Stimulated activated CD4-positive, alpha-beta T cell treated with anti-CD3 and anti-CD28 coated beads, Interleukin-2, amount 100 ng/mL, for 24 hours (primary cell): ENCODE measurements at places on chromosomes 11 and 22.

GRCh38 chr11:111384494-111384893 lies 5.4 kb upstream of the POU2AF1 start:
- no peak for DNase-seq

- DNase-seq = no peak
Measured at GRCh38 chr22:18976197-18976751, 40.2 kb upstream of the PRODH start.

- peak; percentile 49 for DNase-seq
Measured at GRCh38 chr11:64489831-64490441, 101.1 kb upstream of the SLC22A12 start.

DNA sequence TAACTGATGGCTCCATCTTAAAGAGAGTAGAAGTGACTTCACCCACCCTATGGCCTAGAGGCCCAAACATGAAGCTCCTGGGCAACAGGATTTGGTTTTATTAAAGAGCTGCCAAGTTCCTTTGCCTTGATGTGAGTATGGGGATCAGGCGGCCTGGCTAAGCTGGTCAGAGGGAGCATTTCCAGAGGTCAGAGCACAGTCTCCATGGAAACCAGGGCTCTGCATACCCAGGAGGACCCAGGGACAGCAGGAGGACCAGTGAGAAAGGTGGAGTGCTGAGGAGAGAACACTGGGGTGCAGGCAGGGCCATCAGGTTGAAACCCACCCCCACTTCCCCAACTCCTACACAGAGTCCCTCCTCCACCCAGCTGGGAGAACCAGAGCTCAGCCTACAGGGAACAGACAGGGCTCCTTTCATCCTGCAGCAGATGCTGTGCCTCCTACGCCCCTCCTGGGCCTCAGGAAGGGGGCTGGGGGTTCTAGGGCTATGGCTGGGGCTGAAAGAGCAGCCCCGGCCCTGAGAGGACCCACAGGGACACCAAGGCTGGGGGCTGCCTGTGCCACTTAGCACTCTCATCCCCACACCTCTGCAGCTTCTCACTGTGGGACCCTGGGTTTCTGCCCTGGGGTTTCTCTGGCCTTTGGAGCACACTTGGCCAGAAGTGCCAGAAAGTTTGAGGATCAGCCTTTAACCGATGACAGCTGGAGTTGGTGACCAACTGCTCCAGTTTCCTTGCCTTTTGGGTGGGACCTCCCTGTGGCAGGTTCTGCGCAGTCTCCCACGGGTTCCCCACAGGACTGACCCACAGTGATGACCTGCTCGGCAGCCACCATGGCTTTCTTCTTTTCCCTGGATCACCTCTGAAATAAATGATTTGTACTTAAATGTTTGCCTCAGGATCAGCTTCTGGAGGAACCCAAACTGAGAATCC lies 13.8 kb upstream of the P2RY6 start:
- DNase-seq = no peak

- peak; percentile 26 for DNase-seq
Measured at GRCh38 chr22:24994070-24994763, 41.7 kb downstream of the KIAA1671 start.

- DNase-seq = peak; percentile 39
Measured at GRCh38 chr22:30185129-30185528, 61.4 kb downstream of the LIF start.

- no peak for DNase-seq
Measured at GRCh38 chr11:61814247-61814957, 2.4 kb downstream of the FADS1 start.

- DNase-seq = peak; percentile 61
Measured at GRCh38 chr11:121494355-121495099, 41.8 kb upstream of the SORL1-AS1 start.

GRCh38 chr11:95674657-95675358 lies 114.8 kb downstream of the FAM76B start:
- peak; percentile 46 for DNase-seq

- no peak for DNase-seq
Measured at GRCh38 chr11:19493446-19494213, 219.0 kb upstream of the NAV2 start.

DNA sequence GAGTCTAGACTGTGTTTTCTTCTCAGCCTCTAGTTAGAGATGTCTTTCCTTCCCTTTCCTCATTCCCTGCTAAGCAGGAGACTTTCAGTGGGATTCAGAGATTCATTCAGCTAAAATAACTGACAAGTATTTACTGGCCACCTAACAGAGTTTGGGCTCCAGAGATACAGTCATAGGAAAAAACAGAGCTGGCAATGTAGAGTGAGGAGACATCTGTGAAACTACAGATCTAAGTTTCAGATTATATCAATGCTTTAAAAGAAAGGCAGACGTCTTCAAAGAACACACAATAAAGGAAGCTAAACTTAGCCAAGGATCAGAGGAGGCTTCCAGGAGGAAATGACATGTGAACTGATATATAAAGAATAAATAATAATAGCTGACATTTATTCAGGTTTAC lies 355.6 kb upstream of the DDI1 start:
- DNase-seq = no peak

DNA sequence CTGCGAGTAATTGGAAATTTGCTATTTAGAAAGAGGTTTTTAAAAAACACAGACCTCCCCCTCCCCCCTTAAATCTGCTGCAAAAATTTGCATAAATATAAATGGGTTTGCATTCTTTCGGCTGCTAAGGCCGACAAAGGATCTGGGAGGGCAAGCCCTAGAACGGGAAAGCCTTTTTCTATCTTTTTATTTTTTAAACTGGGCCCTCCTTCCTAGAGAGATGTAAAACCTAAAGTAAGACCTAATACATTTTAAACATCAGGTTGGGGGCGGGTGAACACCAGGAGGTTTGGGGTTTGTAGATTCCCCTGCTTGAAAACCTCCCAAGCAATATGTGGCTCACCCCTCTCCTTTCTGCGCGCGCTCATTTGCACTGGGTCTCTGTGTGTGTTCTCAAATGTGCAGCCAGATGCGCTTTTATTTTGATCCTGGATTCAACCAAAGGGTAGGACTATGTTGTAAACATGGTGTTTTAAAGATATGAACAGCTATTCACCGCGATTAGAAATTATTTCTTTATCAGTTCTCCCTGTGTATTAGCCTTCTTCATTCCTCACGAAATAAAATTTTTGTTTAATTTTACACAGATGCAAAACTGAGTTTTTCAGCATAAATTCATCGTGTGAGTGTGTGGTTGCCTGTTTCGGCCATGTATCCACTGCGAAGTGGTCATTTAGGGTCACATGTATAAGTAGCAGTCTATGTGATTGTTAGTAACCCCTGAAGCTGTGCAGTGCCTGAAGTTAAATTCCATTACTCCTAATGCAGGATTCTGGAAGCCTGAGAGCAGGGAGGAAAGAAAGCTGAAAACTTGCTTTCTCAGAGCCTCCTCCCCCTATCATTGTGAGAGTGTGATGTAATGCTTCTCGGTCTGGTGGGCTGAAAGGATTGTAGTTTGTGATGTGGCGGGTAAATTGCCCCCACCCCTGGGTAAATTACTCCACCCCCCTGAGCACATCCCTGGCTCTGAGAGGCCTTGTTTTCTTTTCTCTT lies 988 bp downstream of the TNRC6B start:
- no peak for DNase-seq

GRCh38 chr11:83691451-83691950 lies 405.3 kb upstream of the CCDC90B start:
- no peak for DNase-seq

- no peak for DNase-seq
Measured at GRCh38 chr11:134939031-134939430, 527.0 kb upstream of the B3GAT1 start.

DNA sequence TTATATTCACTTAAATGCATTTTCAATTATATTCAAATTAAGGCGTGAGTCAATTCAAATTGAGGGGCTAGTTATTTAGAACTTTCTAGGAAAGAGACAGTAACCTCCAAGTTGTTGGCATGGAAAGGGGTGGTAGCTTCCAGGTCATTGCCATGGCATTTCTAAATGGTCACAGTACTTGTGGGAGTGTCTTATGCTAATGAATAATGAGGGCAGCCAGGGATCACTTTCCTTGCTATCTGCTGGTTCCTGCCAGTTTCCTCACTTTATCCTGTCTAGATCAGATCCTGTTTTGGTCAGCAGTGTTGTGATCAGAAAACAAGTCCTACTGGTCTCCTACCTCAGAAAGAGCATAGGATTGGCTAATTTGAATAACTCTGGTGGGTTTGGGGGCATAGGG lies 21.8 kb upstream of the RNASEH2C start:
- DNase-seq = no peak

- no peak for DNase-seq
Measured at GRCh38 chr22:44179989-44180705, 578 bp upstream of the PARVG start.
